ENCODE measurements at places on chromosomes 1 and 21.

DNA sequence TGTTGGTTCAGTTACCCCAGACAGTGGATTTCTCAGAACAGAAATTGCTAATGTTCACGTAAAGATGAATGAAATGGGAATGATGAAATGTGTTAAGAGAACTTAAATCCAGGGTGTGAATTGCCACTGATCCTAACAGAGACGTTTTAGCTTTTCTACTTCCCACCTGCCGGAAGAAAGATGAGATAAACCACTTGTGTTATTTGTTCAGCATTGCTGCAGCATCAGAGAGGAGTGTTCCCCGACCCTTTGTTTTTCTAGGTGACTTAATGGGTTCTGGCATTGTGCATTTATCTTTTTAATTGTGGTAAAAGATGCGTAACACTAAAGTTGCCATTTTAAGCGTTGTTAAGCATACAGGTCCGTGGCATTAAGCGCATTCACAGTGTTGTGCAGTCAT, 122.3 kb downstream of the GALNT2 start:
- no peak for DNase-seq

GRCh38 chr21:44571844-44572782, 1.4 kb upstream of the KRTAP10-4 start:
- DNase-seq, result no peak

GRCh38 chr1:215007880-215008279, 74.7 kb upstream of the KCNK2 start:
- no peak for DNase-seq

DNA sequence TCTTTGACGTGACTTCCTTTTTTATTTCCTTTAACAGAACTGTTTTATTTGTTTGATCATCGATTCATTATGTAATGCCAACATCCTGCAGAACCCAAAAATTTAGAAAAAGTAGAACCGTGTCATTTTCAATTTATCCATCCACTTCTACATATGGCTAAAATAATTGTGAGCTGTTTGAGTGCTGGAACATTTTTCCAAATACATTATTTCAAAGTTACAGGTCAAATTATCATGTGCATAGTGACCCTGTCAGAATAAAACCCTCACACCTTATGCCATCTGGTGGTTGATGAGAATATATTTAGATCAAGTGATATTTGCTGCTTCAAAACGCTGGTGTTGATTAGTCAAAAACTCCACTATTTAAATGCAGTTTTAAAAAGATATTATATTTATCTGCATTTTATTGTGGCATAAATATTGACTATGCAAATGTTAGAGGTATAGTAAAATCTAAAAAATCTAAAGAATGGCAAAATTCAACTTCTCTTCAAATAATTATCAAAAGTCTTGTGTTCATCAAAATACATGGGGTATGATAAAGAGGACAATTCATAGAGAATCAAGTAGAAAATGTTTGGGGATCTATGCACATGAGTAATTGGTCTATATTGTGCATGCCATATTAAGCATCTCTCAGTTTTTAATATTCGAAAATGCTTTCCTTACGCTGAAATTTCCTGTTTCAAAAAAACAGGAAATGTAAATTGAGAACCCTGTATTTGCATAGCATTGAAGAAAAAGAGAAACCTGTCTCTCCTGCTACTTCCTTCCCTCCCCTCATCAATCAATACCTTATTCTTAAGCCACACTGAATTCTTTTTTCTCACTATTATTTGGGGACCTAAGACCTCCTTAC, 39.7 kb downstream of the UBE2U start:
- DNase-seq, result no peak

DNA sequence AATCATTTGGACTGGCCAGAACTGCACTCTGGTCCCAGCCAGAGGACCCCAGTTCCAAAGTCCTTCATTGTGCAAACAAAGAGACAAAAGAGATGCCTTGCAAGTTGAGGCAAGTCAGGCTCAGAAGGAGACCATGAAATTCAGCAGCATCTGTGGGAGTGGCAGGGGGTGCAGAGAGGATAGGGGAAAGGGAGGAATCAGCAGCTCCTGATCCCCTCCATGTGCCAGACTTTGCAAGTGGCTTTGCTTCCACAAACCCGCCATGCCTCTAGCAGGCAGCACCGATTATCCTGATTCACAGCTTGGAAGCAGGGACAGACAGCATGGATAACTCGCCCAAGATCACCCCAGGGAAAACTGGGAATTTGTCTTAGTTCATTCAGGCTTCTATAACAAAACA, 2.1 kb upstream of the CAPN9 start:
- no peak for DNase-seq

DNA sequence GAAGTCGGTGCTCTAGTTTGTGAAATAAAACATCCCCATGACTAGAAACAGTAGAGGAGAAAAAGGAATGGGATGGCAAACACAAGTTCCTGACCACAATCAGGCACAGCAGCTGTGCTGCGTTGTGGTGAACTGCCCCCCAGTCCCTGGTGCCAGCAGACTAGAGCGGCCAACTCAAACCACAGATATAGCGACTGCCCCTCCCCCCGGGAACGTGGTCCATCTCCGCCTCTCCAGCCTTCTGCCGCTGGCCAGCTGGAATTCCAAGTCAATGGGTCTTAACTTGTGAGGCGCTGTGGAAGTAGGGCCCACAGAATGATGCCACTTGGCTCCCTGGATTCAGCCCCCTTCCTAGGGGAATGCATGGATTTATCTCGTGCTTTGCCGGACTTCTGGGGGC, 41.6 kb upstream of the ZNF678 start:
- no peak for DNase-seq

GRCh38 chr1:18632218-18632588, 1.6 kb downstream of the PAX7 start:
- no peak for DNase-seq

- DNase-seq, result no peak
Observed at GRCh38 chr1:180923021-180923841, 10.5 kb downstream of the KIAA1614 start.

GRCh38 chr1:221683681-221684080, 58.2 kb downstream of the DUSP10 start:
- DNase-seq, result no peak

DNA sequence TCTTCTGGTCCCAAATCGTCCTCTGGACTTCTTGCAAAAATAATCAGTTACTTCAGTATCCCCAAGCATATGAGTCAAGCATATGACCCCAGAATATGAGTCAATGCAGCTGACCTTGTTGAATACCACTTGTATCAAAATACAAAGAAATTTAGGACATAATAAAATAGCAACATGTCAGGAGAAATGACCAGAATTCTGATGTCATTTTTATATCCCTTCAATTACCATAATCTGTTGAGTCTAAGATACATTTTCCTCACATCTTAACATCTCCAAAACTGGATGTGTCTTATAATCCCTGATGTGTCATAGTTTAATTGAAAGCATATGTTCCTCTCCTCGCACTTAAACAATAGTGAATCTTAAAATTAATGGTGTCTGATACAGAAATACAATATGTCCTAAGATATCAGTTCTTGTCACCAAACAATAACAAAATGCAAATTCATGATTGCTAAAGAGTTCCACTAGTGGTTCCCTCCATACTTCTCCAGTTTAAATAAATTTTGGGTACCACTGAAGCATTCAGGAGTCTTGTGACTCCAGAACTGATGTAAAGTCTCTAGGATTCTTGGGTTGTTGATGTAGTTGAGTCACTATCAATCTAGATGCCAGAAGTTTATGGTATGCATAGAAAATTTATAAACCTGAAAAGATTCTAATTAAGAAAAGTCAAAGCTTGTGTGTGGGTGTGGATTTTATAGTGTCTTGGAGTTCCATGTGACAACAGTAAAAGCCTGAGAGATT, 41.8 kb downstream of the KIFAP3 start:
- no peak for DNase-seq

DNA sequence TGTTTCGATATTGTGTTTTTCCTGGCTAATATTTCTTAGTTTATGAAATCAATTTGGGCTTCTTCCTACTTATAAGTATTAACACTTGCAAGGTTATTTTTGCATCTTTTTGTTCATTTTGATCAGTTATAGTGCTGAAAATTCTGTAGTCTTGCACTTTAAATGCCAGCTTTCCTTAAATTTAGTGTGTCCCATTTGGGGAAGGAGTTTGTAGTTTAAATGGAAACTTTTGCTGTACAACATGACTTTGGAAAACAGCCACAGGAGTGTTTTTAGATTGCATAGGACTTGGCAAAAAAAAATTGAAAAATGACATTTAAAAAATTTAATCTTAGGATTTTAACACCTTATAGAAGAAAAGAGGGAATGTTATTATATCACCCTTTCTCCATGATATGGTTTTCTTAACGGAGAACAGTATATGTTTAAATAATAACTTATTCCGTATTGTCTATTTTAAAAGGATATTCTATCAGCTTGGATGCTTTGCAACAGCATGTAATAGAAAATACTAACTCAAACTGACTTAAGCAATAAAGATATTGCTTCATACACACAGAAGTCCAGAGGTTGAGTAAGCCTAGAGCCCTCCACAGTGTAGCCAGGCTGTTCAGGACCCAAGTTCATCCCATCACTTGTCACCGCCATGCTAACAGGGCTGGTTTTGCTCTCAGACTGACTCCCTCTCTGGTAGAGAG, 53.8 kb downstream of the LYPLAL1 start:
- no peak for DNase-seq

- DNase-seq, result no peak
Observed at GRCh38 chr1:41868241-41868998, 50.3 kb downstream of the HIVEP3 start.

DNA sequence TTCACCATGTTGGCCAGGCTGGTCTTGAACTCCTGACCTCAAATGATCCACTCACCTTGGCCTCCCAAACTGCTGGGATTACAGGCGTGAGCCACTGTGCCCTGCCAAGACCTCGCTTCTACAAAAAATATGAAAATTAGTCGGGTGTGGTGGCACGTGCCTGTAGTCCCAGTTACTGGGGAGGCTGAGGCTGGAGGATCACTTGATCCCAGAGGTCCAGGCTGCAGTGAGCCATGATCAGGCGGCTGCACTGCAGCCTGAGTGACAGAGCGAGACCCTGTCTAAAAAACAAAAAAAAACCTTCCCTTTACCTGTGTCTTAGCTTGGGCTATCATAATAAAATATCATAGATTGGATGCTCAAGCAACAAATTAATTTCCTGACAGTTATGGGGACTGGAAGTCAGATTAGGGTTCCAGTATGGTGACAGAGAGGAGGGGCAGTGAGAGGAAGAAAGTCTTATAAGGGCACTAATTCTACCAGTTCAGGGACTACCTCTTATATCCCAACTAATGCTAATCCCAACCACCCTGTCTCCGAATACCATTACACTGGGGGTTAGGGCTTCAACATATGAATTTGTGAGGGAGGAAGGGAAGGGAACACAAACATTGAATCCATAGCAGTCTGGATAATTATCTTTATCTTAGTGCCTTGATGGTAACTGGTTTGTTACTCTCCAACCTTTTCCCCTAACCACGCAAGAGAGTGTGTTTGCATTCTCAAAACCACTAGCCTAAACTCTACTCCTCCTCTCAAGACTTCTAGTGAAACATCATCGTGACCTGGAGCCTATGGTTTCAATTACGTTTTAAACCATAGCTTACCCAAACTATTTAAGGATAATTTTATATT, 1.0 kb upstream of the NAXE start:
- no peak for DNase-seq

- no peak for DNase-seq
Observed at GRCh38 chr1:185279571-185279970, 37.5 kb downstream of the IVNS1ABP start.

DNA sequence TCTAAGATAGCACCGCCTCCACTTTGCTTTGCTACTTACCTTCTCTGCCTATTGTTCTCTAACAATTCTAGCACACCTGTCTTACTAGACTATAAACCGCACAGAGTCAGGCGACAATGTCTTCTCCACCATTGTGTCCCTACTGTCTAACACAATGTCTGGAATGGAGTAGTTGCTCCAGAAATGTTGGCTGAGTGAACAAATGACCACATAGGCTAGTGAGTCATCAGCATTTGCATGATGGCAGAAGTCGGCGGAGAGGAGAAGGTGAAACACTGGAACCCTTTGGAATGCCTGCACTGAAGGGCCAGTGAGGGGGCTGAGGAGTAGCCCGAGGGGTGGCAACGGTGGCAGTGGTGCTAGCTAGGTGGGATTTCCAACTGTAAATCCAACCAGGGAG, 14.0 kb upstream of the PABPC4 start:
- no peak for DNase-seq

DNA sequence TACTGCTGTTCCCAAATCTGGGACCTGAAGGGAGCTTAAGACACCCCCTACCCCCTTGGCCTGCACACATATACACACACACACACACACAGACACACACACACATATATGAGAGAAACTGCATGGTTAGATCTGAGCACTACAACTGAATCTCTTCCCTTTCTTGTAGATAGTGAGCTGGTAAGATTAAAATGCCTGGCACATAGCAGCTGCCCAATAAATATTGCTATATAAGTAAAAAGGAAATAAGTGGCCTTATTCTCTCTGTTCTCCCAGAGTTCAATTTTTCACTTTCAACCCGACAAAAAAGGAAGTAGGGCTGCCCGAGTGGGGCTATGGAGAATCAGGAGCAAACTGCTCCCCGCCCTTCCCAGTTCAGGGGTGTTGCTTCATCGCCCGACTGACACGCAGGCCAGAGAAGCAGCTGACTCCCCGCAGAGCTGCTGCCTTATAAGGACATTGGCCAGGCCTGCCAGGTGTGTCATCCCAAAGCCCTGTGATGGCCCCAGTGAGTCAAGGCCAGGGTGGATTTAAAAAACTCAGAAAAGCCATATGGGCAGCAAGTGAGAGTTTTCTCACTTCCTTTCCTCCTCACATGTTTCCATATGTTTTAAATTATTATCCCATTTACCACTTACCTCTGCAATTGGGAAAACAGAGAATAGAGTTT, 106.5 kb upstream of the SLC44A3 start:
- peak; percentile 83 for DNase-seq

- peak; percentile 52 for DNase-seq
Observed at GRCh38 chr1:112513112-112513870, 4.5 kb downstream of the WNT2B start.

GRCh38 chr21:42829954-42830353, 49.4 kb downstream of the WDR4 start:
- peak; percentile 3 for DNase-seq

GRCh38 chr1:237416924-237417655, 375.1 kb downstream of the RYR2 start:
- DNase-seq, result no peak

DNA sequence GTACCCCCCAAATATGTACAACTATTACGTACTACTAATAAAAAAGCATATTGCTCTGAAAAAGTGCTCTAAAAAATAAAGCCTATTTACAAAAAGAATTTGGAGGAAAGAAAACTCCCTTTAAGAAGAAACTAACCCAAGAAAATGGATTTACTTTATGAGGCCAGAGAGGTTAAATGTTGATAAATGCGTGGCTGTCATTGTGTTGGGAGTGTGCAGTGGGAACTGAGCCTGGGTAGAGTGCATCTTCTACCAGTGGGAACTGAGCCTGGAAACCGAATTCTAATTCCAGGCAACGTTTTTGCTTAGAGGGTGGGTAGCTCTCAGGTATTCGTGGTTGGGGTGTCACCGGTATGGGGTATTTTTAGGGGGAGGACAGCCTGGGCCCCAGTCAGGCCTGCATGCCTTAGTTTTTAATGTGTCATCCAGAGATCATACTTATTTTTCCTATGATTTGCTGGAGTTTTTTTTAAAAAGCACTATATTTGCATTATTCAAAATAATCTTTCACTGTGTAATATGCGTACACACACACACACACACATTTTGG, 24.1 kb upstream of the RNF187 start:
- DNase-seq, result no peak

GRCh38 chr1:190597294-190597693, 119.6 kb upstream of the BRINP3 start:
- DNase-seq, result no peak
